ENCODE measurements at places on chromosomes 7 and 10.

DNA sequence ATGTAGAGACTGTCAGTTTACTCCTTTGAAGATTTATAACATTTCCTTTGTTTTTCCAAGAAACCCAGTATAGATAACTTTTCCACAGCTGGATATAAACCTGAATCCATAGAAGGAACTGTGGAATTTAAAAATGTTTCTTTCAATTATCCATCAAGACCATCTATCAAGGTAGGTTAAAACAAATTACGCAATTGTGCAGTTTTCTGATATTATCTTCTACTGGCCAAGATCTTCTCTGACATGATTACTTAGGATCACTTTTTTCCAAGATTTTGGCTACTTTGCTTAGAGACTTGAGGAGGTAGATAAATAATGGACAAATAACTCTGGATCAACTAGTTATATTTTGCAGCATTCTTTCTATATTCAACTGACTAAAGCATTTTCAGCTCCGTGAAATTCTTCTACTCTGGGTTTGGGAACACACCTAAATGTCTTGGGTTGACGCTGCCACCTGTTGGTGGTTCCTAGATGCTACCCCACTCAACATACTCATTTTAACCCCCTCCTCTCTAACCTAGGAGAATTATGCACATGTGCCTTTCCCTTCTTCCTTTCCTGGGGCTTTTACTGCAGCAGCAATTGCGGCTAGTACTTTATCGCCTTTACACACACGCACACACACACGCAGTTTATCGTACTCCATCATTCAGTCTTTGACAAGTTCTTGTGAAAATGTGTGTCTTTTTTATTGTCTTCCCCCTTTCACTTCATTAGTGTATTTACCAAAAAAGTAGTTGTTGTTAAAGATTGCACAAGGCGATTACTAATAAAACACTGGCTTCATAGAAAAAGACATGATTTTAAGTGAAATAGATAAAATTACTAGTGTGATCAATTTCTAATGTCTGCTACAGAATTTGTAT is 32.7 kb downstream of the ABCB5 start:
- no peak for DNase-seq

DNA sequence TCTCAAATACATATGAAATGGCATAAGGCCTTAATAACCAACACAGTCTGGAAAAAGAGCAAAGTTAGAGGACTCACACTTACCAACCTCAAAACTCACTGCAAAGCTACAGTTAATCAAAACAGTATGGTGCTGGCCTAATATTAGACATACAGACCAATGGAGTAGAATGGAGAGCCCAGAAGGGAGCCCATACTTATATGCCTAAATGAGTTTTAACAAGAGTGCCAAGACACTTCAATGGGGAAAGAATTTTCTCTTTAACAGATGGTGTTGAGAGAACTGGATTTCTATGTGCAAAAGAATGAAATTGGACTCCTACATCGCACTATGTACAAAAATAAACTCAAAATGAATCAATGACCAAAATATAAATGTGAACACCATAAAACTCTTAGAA is 522.6 kb downstream of the AUTS2 start:
- DNase-seq, result no peak

GRCh38 chr7:34091321-34091917 is 186.1 kb downstream of the BMPER start:
- DNase-seq, result no peak

DNA sequence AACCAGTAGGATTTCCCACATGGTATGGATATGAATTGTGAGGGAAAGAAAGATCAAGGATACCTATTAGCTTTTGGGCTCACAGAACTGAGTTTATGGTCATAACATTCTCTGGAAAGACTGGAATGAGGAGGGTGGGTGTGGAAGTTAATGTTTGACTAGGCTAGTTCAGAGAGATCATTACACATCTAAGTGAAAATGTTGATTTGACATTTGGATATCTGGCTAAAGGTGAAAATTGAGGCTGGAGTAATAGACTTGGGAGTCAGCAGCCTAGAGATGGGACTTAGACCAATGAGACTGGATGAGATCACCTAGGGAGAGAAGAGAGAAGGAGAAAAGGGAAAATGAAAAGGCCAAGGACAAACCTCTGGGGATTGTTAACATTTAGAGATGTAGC is 437.3 kb downstream of the CCSER2 start:
- DNase-seq, result no peak

- no peak for DNase-seq
These were observed 903 bp upstream of the KCNMA1 start for GRCh38 chr10:77638321-77639101.

DNA sequence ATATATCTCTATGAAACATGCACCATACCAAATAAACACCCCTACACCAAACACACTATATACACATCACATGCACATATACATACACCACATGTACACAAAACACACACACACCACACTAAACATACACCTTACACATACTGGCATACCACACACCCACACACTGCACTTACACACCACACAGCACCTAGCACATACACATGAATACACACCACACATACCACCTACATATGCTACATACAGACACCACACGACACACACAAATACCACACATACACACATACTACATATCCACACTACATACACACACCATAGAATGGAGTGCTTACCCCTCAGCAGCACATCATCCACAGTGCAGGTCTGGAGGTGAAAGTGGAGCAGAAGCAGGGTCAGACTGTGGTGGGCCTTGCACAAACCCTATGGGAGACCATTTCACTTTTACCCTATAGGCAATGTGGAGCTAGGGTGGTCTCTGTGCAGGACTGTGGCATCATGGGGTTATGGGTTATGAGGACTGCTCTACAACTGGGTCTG is 64.6 kb downstream of the WDFY4 start:
- DNase-seq, result no peak

DNA sequence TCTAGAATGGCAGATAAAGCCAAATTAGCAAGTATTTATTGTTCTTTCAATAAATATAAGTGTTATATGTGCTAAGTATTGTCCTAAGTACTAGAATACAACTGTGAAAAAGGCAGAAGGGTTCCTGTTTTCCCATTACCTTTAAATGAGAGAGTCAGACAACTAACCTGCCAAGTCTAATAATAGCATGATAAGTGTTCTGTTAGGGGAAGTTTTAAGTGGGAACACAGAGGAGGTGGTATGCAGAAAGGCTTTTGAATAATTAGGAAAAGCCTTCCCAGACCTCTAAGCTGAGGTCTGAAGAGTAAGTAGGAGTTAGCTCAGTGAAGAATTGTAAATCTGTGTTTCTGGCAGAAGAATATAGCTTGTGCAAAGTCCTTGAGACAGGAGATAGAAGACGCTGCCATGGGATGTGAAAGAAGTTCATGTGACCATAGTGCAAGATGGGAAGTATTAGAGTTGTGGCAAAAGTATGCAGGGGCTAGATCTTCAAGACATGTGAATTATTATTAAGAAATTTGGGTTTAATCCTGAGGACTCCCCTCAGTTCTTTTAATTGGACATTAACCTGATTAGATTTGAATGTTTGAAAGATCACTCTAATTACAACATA is 12.5 kb downstream of the SHOC2 start:
- no peak for DNase-seq

DNA sequence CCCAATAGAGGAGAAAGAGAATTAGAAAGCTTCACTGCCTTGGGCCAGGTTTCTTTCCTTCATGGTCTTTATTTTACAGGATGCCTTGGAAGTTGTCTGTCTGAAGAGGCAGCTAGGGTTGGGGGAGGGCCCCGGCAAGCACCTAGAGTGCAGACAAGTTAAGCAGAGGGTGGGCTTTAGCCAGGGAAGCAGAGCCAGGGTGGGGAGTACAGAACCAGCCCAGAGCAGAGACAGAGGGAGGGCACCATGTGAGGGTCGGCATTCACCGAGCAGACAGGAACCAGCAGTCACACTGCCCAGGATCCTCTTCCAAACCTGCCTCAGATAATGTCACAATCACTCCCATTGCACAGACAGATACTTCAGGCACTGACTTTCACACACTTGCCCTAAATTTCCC is 75.9 kb downstream of the ADARB2 start:
- no peak for DNase-seq

DNA sequence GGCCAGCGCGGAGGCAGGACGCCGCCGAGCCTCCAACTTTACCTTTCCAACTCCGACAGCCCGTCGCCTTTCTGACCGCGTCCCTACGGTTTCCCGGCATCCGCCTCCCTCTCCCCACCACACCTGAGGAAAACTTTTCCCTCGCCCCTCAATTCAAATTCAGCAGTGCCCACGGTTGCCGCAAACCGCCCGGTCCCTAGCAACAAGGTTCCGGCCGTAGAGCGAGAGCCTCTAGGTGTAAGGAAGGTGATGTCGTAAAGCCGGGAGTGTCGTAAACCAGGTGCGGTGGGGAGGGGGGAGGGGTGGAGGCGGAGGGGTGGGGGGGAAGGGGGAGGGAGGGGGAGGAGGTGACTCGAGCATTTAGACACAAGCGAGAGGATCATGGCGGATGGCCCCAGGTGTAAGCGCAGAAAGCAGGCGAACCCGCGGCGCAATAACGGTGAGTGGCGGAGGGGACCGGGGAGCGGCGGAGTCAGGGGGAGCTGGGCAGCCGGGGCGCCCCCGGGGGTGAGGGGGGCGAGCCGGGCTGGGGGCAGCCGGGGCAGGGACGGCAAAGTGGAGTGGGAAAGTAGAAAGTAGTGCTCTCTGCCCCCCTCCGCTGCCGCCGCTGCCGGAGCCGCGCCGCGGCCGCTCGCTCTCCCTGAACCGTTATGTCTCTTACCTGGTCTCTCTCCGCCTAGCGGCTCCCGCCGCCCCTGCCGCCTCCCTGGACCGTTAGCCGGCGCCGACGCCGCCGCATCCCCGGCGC is at the start of gene ZEB1:
ZEB1 (plus strand) TSS at position 363 of the 748 bp plus-strand sequence; CDS start at position 382, 19 bp downstream.
- DNase-seq, result peak; percentile 92

DNA sequence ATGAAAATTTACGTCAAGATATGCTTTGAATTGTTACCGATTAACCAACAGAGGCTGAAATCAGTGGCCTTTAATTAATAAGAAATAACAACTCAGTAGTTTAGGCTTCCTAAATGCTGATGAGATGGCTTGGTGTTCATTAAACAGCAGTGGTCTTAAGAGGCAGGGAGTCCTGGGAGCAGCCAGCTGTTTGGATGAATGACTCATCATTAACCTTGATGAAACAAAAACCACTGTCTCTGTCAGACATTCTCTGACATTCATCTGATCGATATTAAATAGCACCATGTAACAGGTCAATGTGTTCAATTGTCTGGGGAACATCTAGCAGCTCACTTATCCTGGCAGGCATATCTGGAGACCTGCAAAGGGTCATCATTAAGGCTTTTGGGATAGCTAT is 234.2 kb upstream of the LRRN3 start:
- no peak for DNase-seq

DNA sequence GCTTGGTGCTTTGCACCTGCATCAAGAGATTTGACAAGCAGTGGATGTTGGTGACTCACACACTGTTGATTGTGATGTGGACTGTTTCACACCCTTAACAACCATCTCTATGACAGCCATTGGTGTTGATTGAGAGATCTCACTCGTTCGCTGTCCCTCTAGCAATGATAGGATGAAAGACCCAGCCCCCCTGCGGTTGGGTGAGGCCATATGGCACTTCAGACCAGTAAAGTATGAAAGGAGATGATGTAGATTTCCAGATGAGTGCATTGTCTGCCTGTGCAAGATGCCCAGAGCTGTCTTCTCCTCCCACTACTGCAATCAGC is 138.7 kb upstream of the PRR15 start:
- DNase-seq, result no peak

DNA sequence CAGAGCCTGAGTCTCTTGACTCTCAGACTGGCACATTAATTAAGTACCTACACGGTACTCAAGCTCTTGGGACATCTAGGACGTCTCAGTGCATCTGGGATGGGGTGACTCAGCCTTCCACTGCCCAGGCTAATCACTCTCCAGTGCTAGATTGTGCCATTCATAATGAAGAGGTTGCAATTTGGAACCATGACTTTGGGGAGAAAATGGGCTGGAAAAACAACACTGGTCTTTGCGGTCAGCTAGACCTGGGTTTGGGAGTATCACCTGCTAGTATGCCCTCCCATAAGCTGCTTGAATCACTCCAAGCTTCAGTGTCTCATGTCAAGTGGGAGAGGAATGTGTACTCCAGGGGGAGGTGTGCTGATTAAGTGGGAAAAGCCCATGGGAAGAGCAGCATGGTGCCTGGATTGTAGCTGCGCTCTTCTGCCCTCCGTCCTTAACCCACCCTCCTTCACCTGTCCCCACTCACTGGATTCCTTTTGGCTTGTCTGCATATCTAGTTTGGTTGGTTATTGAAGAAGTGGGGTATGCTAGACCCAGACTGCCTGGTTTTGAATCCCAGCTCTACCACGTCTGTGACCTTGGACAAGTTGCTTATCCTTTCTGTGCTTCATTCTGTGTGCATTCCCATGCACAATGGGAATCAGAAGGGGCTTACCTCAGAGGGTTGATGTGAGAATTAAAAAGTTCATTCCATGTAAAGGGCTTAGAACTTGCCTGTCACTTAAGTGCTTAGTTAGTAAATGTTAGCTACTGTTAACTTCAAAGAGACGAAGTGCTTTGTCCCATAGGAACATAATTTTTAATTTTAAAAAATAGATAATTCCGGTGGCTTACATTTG is 3.8 kb downstream of the NFE2L3 start:
- DNase-seq, result no peak

DNA sequence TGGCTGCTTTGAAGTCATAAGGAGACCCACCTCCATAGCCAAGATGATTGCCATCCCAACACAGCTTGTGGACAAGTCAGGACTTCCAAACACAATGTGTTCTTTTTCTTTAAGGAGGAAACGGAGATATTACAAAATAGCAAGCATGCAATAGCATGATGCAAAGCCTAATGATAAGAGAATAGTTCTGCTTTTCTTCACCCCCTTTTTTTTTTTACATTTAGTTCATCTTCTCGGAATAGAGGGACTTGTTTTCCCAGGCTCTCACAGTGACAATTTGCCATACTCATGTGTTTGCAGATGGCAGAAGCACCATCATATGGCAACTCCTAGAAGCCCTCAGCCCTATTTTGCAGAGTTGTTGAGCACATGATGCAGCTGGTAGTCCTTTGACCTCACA is 119.8 kb downstream of the ITGB8 start:
- DNase-seq, result no peak

DNA sequence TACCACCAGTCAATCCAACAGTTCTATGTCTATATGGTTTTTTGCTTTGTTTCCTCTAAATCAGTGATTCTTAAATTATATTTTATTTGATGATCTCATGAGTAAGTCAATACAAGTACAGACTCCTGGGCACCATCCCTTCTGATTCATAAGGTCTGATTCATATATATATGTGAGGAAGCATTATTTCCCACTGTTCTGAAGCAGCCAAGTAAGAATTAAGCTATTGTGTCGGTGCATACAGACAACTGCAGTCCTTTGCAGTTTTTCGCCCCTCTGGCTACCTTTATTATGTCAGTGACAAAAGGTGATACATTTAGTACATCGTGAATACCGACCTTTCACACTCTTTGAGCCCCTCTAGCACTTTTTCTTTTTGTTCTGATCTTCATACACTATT is 1079.6 kb upstream of the C7orf33 start:
- DNase-seq, result no peak

GRCh38 chr7:141975806-141976523 is 2.4 kb upstream of the TAS2R38 start:
- DNase-seq, result peak; percentile 37

DNA sequence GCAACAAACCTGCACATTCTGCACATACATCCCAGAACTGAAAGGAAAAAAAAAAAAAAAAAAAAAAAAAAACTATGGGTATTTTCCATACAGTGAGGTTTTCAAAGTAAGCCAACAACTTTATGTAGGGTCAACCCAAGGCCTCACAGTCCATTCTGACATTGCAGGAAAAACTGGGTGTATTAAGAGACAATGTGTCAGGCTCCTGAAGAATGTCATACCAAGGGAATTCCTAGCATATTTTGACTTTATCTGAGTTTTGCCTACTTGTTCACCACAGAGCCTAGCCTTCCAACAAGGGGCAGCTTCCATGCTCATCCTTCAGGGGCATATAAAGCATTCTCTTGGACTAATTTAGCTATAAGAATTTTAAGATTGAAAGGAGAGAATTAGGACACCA is 368.9 kb downstream of the PLXDC2 start:
- no peak for DNase-seq

All from effector CD4-positive, alpha-beta T cell (primary cell).